Progenitor cell of endocrine pancreas (in vitro differentiated cells): ENCODE measurements at places on chromosomes 12 and 14.

- DNase-seq, result no peak
Observed at GRCh38 chr12:94525951-94526350, 66.3 kb upstream of the CEP83 start.

DNA sequence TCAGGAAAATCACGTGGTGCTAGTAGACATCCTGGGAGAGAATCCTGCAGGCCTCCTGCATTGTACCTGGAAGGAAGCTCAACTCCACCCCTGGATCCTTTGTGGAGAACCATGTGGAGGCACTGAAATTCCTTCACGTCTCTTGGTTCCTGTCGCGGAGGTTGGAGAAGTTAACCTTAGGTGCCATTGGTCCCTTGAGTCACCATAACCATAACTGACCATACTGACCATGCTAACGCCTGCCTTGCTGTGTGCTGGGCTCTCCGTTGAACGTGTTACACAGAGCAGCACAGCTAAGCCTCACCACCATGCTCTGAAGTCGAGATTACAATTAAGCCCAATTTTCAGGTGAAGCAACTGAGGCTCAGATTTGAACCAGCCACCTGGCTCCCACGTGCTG is 18.6 kb downstream of the C14orf132 start:
- no peak for DNase-seq

- no peak for DNase-seq
Observed at GRCh38 chr14:76126076-76126475, 25.6 kb upstream of the GPATCH2L start.

GRCh38 chr14:92341791-92342190 is 18.8 kb downstream of the SLC24A4 start:
- DNase-seq, result no peak

GRCh38 chr14:94390372-94391086 is 2.1 kb upstream of the SERPINA1 start:
- DNase-seq, result no peak
